ENCODE measurements at places on chromosomes 13 and 19. TPM values are rescaled to one million over a fixed set of nuclear protein-coding genes. Genes with fewer than 3 reads are reported as not detected.

DNA sequence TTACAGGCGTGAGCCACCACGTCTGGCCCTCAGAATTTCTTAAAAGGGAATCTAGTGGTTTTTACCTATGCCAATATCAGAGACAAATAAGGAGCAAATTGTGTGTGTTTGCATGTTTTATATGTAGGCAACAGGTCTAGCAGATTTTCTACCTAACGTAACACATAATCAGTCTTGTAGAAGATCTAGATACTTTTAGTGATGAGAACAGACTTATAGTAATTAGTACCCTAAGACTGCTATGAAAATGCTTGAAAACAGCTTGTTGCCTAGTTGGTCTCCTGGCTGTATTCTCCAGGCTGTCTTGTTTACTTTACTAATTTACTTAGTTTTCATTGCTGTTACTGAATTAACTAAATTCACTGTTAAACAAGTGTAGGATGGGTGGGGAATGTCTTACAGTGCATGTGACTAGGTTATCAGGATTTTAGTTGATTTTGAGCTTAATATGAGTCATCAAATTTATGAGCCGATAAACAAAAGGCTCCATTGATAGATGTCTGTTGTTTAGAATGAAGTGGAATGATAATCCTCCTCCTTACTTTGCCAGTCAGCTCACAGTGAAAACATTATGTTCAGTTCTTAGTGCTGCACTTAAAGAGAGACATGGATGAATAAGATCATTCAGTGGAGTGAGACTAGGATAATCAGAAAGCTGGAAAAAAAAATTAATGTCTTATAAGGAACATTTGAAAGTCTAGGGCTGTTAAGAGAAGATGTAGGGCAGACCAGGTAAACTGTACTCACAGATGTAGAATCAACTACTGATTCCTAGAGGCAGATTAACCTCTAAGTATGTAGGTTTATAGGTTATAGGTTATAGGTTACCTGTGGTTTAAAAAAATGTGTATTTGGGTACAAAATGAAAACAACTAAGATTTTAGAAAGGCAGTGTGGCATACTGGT, 22.4 kb downstream of the GTF2F2 start:
- DNase-seq: peak; percentile 54

DNA sequence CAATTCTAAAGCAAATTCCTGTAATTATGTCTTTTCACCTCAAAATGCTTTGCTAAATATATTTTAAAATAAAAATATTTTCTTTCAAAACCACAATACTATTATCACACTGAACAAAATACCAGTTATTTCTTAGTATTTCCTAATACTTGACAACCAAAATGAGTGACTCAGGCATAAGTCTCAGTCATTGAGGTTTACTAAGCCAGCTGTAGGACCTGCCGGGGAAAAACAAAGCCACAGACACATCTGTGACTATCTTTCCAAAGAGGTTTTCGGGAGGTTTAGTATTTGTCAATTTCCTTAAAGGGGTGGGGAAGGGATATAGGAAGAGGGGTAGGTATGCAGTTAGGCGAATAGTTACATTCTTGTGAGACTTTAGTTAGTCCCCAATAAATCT, 3.2 kb upstream of the ZNF235 start:
- no peak for DNase-seq

The RSPH6A gene
- polyA plus RNA-seq: not detected

The KIR2DL3 gene
- not detected for polyA plus RNA-seq

DNA sequence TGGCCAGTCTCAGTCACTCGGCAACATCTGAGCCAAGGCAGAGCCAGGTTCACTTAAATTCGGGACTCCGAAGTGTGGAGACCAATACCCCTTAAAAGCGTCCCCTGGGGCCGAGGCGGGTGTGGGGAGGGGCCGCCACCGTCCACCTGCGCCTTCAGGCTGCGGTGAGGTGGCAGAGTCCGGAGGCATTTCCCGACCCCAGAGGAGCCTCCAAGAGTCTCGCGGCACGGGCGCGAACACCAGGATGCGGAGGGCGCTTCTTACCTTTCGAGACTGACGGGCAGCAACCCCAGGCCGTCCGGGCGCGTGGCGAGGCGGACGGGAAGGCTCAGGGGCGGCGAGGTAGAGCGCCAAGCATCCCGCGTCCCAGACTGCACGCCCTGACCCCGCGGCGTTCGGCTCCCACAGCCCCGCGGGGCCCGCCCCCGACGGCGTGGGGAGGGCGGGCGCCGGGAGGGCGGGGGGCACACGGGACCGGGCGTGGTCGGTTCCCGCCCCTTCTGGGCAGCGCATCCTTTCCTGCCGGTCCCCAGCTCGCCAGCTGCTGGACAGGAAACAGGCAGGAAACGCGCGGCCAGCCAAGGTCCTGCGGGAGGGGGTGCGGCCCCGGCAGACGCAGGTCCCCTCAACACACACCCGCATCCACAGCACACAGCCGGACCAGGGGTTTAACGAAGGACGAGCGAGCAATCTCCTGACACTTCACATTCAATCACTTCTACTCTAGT, at the start of gene THSD1:
THSD1 (minus strand) TSS at position 406 of the 728 bp plus-strand sequence. CDS start 3,572 bp downstream, outside the sequence.
- DNase-seq: peak; percentile 41

The TGFBR3L gene
- 0.94 TPM for polyA plus RNA-seq

DNA sequence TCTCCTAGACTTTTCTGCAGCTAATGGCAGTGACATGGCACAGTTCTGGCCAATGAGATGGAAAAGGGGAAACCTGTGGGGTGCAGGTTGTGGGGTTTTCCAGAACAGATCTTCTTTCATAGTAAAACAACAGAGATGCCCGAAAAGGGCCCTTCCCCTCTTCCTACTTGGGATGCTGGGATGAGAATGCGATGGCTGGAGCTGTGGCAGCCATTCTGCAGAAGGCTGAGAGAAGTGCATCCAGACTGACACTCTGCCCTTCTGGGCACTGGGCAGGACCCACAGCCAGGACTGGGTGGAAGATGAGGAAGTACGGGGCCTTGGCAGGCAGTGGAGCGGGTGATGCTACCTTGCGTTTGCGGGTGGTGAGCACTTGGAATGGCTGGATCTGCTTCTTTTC, 16.9 kb upstream of the PLA2G4C start:
- DNase-seq: no peak

The S1PR4 gene
- polyA plus RNA-seq: not detected

Measured in IMR-90 (cell line).